LoVo (cell line): ENCODE measurements at places on chromosomes 4 and X.

GRCh38 chrX:122441451-122441850 is 742.6 kb upstream of the GRIA3 start:
- no peak for DNase-seq

DNA sequence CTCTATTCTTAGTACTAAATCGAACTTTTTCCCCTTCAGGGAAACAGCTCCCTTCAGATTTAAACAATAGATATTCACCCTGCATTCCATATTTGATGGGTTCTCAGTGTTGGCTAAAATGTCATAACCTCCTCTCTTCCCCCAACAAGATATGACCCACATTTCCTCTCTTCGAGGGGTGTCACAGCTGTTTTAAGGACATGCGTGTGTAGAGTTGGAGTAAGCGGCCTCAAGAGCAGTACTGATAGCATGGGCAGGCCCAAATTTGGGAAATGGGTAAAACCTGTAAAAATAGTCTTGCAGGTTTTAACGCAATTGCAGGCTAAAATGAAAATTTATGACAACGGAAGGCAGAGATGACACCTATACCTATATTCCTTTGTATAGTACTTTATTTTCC is 28.7 kb downstream of the SAT1 start:
- DNase-seq: no peak

DNA sequence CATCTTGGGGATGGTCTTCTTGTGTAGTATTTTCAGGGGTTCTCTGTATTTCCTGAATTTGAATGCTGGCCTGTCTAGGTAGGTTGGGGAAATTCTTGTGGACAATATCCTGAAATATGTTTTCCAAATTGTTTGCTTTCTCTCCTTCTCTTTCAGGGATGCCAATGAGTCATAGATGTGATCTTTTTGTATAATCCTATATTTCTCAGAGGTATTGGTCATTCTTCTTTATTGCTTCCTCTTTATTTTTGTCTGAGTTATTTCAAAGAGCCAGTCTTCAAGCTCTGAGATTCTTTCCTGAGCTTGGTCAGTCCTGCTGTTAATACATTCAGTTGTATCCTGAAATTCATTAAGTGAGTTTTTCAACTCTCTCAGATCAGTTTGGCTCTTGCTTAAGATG is 73.1 kb downstream of the MAMLD1 start:
- DNase-seq: no peak

DNA sequence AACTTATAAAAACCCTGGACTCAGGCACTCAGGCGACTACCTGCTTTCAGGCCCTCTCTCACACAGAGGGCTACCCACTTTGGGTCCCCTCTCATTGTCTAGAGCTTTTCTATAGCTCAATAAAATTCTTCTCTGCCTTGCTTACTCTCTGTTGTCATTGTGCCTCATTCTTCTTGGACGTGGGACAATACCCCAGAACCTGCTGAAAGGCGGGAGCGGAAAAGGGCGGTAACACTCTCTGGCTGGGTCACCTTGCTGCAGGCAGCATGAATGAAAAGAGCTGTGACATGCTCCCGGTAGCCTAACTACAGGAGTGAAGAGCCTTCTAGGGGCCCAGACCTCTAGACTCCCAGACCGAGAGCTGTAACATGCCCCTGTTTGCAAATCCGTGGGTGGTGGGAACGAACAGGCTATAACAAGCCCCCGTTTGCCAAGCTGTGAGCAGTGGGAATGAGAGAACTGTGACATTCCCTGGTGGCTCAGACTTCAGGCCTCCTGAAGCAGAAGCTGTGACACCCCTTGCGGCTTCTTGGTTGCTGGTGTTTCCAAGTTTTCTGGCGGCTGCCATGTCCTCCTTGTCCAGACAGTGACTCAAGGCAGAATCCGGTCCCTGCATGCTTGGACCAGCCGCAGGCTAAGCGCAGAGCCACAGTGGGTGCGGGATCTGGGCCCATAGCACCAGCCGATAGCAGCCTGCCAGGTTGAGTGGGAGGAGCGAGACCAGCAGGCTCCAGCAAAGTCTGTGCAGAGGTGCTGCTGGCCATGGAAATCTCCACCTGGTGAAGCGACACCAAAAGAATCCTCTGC is 684.6 kb downstream of the ARAP2 start:
- DNase-seq: no peak

- no peak for DNase-seq
Measured at GRCh38 chr4:140903522-140904475, 147.6 kb upstream of the TBC1D9 start.

- no peak for DNase-seq
Measured at GRCh38 chrX:123184219-123184865, at the start of gene GRIA3. TSS of gene GRIA3 (plus strand) at chrX:123184278. CDS start at chrX:123184536, 258 bp downstream.

GRCh38 chrX:2848871-2849301 is 20.2 kb downstream of the GYG2 start:
- DNase-seq: no peak

GRCh38 chr4:78357122-78357521 is 194.4 kb upstream of the ANXA3 start:
- no peak for DNase-seq

DNA sequence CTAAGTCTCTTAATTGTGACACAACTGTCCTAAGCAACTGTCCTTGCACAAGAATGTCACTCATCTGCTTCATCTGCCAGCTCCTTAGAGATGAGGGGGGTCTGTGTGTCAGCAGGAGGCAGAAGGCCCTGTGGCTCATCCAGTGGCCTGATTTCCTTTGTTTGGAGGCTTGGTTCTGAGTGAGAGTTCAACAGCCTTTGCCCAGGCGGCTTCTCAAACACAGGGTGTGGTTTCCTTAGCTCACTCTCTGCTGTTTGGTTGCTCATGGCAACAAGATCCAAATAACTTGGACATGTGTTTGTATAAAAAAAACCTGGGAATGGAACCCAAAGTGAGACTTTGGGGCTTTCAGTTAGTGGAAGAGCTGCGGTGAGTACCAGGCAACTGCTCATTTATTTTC is 46.6 kb downstream of the MAP7D3 start:
- no peak for DNase-seq

GRCh38 chr4:6751611-6752485 is 30.7 kb upstream of the KIAA0232 start:
- no peak for DNase-seq

DNA sequence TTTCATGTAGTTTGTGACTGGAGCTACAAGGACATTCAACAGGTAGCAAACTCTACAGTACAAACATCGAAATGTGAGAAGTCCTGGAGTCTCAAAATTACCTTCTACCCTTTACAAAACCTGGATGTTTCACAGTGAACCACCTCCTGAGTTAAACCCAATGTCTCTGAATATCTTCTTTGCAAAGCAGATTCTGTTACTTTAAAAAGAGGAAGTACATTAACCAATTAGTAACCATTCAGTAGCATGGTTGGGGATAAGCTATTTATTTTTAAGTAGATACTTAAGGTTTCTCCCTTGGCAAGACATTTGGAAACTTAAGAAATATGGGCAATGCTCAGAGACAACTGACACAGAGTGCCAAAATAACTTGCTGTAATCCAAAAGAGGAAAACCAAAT is 371.9 kb upstream of the NWD2 start:
- DNase-seq: no peak

DNA sequence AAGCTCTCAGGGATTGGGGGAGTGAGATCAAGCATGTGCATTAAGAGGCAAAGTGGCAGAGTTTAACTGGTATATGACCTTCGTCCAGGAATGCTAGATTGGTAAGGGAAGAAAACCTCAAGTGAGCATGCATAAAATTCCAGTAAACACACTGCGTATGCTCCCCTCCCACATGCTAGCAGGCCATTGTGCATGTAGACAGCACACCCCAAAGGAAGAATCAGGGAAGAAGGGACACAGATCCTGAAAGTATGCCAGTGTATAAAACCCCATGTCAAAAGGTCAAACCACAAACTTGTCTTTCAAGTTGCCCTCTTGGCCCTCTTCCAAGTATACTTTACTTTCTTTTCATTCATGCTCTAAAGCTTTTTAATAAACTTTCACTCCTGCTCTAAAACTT is 405.2 kb upstream of the CNKSR2 start:
- peak; percentile 16 for DNase-seq

DNA sequence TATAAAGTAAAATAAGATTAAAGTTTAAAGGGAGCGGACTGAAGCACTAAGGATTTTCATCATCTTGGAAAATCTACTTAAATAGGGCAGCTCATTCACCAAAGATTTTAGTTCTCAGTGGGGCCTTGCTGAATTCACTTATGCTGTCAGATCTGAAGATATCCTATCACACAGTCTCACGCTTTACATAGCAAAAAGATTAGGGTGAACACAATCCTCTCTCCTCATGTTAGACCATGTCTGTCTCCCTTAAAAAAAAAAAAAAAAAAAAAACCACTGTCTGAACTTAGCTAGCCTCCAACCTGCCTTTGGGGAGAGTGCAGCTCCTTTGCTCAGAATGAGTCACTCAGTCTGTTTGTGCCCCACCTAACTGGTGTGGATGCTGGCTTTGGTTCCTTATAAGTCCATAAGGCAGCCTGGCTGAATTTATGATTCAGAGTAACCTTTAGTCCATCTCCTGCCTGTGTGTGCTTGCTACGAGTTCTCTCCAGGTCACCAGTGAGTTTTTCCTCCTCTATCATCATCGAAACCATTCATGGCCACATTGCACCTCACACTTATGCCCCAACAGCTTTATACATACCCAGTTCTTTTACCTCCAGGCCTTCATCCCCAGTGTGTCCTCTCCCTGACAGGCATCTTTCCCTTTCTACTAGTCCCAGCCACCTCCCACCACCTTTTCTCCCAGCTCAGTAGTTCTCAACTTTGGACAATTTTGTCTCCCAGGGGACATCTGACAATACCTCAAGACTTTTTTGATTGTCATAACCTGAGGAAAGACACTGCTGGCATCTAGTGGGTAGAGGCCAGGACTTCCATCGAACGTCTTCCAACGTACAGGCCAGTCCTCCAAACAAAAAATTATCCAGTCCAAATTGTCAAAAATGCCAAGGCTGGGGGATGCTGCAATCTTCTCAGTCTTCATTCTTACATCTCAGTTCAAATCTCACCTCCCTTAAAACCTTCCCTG is 220.7 kb upstream of the EMCN start:
- DNase-seq: peak; percentile 84

GRCh38 chrX:150954951-150955350 is 28.2 kb upstream of the HMGB3 start:
- no peak for DNase-seq

- no peak for DNase-seq
Measured at GRCh38 chrX:31356275-31357212, 284.7 kb upstream of the FTHL17 start.

DNA sequence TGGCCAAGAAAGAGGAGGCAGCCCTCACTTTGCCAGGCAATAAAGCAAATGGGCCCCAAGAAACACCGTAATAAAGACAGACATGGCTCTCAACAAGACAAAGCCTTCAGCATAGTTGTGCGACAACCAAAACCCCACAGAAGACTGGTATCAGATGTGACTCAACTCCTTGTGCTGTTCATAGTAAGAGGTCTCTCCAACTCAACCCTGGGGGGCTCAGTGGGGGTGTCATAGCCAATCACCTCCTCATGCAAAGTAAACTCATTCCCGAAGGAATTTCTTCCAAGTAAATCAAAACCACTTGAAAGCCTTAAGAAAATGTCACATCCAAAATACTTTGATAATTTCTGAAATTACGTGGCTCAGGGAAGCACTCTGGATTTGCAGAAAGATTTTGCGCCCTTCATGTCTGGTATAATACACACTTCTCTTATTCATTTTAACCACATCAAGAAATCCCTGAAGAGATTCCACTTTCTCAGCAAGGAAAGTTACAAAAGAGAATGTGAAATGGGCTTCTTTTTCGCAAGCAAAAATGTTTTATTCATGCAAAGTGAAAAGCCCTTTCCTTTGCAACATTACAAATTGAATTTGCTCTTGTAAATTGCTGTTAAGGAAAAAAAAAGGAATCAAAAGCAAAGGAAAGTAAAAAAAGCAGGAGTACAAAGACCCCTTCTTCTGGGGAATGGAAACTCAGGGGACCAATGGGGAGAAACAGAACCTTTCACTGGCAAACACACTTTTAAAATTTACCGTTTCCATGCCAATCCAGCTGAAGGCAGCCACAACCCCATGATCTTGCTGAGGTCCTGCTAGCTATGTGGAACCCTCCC is 137.4 kb downstream of the NSUN7 start:
- no peak for DNase-seq

DNA sequence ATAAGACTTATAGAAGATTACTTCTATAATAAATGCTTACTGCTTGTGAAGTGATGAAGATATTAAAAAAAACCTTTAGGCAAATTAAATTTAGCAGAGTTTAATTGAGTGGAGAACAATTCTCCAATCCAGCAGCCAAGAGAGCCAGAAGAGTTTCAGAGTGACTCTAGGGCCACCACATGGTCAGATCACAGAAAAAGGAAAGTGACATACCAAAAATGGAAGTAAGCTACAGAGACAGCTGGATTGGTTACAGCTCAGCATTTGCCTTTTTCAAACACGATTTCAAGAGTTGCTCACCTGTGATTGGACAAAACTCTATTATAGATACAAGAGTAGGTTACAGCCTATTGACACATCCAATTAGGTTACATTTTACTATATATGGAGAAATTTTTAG is 79.0 kb upstream of the TRAM1L1 start:
- DNase-seq: no peak

DNA sequence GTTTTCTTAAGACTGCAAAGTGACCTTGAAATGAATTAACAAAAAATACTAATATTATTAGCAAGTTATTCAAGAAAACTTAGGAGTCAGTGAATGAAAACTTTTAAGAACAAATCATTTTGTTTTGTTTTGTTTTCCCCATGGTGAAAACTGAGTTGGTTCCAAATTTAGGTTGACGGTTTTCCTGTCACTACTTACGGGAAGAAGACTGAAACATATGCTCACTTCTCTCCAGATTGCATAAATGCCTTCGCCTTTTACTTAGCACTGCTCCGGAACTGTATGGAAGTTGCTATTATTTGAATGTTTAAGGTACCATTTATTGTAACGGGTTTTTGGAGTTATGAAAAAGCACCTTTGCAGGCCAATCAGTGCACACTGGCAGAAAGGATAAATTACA is 42.8 kb downstream of the DOCK11 start:
- DNase-seq: no peak

DNA sequence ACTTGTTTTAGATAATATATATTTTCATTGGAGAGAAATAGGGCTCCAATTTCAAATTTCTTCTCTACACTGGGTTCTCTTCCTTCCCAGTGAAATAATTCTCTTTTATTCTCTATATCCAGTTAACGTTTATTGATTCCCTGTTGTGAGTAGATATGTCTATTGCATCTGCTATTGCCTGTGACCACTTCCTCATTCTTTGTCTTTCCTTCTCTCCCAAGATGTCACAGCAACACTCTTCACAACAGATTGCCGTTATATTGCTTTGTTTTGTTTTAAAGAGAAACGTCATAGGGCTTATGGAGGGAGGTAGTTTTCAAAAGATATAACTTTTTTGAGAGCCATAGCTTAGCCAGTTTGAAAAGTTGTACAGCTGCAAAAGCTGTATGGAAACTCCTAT is 343.8 kb downstream of the ARHGAP24 start:
- no peak for DNase-seq
